Right renal pelvis (tissue), 4 donors: ENCODE measurements at places on chromosomes 1 and 21. TPM values are rescaled to one million over a fixed set of nuclear protein-coding genes. Genes with fewer than 3 reads are reported as not detected.

DNA sequence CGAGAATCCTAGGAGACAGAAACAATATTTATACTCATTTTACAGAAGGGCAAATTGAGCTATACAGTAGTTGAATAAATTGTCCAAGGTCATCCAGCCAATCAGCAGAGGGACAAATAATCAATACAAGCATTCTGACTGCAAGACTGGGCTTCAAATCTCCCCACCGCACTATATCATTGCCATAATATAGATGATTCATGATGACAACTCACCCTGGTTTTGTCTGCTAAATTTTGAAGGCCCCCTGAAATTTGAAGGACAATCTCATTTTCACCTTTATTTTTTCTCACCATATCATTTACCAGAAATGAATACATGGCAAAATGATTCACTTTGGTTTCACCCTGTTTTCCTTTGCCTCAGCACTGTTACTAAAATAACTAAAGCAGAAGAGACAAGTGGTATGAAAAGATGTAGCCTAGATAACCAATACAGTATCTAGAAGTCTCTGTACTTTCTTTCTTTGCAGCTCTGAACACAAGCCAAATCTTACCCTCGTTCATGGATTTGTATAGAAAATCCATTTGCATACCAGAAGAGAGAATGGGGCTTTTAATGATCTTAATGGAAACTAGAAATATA, 292.5 kb downstream of the TTLL7 start:
- DNase-seq, result no peak

Gene ARL8A
- polyA plus RNA-seq, result 49.8 TPM

GRCh38 chr21:32916088-32916487, 109.6 kb upstream of the OLIG2 start:
- DNase-seq, result no peak

Gene PTTG1IP
- polyA plus RNA-seq, result 306 TPM

Gene LCE1A
- not detected for polyA plus RNA-seq

Gene AMY1C
- not detected for polyA plus RNA-seq

DNA sequence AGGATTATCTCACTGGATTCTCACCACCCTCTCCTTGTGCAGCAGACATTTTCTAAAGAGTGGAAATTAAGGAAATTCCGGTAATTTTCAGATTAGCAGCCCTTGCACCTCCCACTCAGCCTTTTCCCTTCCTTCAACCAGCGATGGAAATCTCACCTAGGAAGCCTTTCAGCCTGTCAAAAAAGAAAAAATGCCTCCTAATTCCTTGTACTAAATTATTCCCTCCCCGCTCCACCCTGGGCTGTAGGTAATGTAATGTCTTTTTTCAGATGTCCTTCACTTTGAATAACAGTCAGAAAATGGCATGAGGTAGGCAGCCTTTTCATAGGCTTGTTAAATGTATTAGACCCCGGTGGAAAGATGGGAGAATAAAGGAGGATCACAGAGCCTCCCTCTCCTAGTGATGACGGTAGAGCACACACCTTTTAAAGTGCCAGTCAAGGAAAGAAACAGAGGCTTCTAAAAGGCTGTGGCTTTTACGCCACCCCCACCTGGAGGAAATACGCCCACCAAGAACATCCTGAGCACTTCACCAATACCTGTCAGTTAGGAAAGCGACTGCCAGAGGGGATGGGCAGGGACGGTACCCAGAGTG, 62.8 kb upstream of the NEK2 start:
- no peak for DNase-seq

GRCh38 chr1:64473367-64473766, 3.4 kb downstream of the CACHD1 start:
- DNase-seq, result no peak
